ENCODE measurements at places on chromosomes 16 and 17.

DNA sequence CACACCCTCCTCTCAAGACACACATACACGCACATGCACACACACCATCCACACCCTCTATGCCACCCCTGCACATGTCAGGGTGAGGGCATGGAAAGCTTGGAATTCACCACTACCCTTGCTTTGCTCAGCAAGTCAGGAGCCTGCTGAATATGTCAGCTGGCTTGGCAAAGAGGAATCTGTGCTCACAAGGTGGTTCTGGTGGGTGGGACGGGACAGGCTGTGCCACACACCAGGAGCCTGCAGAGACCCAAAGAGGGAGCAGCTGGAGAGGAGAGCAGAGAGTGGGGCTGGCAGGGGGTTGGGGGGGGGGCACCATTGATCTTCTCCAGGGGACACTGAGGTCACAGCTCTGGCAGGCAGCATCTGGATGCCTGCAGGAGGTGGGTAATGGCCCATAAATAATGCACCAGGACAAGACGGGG, 48.7 kb upstream of the NDRG4 start:
- no peak for DNase-seq

DNA sequence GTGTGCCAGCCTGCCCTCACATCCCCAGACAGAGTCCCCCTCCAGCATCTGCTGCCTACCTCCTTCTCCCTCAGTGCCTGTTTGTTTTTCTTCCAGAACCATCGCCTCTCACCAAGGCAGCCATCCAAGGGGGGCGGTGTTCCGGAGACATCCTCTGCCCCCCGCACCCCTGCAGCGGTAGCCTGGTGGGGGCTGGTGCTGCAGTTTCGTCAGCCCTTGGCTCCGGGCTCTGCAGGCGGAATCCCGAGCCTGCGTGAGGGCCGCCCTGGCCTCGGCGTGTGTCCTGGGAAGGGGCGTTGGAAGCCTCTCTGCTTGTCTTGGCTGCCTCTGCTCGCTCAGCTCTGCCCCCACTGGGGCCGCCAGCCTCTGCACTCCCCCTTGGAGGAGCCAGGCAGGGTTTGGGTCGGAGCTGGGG, 126.0 kb upstream of the CIBAR2 start:
- peak; percentile 29 for DNase-seq

DNA sequence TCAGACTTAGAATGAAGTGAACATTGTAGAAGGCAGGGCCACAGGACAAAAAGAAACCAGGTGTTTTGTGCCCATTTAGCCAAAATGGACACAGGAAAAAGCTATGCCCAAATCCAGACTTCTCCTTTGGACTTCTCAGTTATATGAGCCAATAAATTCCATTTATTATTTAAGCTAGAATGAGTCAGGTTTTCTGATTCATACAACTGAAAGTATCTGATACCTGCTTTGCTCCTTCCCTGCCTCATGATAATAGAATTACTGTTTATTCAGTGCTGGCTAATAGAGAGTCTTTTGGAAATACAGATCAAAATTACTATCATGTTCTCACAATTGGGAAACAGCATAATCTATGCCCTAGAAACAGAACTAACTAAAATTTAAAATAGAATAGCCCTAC, 8.7 kb upstream of the CPD start:
- no peak for DNase-seq

DNA sequence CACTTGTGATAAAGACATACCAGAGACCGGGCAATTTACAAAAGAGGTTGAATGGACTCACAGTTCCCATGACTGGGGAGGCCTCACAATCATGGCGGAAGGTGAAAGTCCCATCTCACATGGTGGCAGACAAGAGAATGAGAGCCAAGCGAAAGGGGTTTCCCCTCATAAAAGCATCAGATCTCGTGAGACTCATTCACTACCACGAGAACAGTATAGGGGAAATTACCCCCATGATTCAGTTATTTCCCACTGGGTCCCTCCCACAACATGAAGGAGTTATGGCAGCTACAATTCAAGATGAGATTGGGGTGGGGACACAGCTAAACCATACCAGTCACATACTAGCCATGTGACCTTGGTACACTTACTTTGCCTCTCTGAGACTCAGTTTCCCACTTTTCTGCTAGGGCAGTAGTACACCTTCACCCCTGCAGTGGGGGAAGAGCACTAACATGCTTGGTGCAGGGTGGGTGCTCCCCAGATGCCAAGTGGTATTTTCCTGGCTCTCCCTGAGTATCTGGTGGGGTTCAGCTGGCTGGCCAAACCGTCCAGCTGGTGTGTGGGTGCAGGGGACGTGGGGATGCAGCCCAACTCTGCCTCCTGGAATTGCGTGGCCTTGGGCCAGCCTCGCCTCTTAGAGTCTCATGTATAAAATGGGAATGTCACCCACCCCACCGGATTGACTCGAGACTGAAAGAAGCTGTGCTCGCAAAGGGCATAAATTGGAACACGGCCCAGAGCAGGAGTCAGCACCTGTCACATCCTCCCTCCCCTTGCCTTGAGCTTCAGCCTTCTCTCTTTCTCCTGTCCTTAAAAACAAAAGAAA, 364.1 kb downstream of the CPPED1 start:
- DNase-seq = no peak

Measured in globus pallidus (tissue), 1 donor.